ENCODE measurements at places on chromosomes 16 and 17.

DNA sequence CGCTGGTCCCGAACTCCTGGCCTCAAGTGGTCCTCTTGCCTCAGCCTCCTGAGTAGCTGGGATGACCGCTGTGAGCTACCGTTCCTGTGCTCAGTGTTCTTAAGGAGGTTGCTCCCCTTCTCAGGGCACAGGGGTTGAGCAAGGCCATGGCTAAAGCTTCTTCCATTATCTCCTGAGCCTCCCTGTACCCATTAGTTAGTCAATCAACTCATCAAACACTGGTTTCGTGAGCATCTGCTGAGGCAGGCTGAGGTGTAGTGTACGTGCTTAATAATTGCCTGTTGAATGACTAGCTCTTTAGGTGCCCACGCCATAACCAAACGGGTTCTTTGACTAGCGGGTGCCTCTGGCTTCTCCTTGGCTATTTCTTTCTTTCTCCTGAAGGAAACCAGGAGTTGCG is 11.7 kb downstream of the SGCA start:
- DNase-seq: no peak

GRCh38 chr17:12977008-12977751 is 40.6 kb downstream of the ELAC2 start:
- DNase-seq: no peak

DNA sequence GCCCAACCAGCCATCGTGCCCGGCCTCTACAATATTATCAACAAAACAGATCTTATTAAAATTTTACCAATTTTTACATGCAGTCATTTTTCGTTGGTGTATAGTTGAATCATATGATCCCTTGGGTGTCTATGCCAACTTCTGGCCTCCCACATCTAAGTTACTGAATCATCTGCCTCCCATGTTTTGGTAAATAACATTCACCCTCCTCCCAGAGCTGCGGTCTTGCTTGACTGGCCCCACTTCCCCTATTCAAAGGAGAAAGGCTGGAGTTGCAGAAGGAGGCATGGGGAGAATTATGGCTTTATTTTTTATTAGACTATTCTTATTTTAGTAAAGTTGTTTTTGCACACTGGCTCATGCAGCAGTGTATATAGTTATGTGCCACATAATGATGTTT is 18.5 kb upstream of the CCL23 start:
- DNase-seq: no peak

DNA sequence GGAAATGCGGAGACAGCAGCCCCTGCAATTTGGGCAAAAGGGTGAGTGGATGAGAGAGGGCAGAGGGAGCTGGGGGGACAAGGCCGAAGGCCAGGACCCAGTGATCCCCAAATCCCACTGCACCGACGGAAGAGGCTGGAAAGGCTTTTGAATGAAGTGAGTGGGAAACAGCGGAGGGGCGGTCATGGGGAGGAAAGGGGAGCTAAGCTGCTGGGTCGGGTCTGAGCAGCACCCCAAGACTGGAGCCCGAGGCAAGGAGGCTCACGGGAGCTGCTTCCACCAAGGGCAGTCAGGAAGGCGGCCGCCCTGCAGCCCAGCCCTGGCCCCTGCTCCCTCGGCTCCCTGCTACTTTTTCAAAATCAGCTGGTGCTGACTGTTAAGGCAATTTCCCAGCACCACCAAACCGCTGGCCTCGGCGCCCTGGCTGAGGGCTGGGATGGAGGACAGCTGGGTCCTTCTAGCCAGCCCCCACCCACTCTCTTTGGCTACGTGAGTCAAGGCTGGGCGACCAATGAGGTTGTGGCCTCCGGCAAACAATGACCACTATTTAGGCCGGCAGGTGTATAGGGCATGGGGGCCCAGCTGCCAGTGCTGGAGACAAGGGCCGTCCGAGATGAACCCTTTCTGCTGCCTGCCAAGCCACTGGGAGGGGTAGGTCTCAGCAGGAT is 507 bp downstream of the SERPINF1 start:
- no peak for DNase-seq

DNA sequence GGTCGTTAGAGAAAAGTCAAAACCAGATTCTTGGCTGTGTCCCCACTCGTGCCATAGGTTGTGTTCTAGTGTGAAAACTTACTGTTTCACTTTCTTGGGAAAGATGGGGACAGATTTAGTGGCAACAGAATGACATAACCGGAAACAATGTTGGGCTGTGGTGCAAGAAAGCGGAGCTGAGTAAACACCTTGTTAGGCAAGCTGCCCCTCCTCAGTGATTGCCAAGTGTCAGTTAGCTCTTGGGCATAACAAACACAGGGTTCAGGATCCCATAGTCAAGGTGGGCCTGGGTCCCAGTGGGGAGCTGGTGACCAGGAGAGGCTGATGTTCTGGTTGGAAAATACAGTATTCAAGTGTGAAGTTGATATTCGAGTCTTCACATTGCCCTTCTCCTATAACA is 15.4 kb downstream of the UBN1 start:
- peak; percentile 12 for DNase-seq

Measured in activated CD4-positive, alpha-beta T cell treated with anti-CD3 and anti-CD28 coated beads, Interleukin-10, Interleukin-2, amounts not matched to agents 100 ng/mL and 50 ng/mL, durations not matched to agents 16 hours and 8 hours (primary cell).